ENCODE measurements at places on chromosomes 1 and 21. TPM values are rescaled to one million over a fixed set of nuclear protein-coding genes. Genes with fewer than 3 reads are reported as not detected.

Gene ADAMTS4
- total RNA-seq: 1.3 TPM

Gene CRABP2
- 1.1 TPM for total RNA-seq

Gene CLCA1
- total RNA-seq: not detected

Gene OR2T35
- not detected for total RNA-seq

Gene ARTN
- total RNA-seq: 0.52 TPM

- no peak for DNase-seq
- H3K36me3 ChIP-seq: peaks cover 6% of the 10 kb centered on the region
- no peak overlapping the region for H3K4me3 ChIP-seq
- peaks cover under 1% of the 10 kb centered on the region for H3K4me1 ChIP-seq
Measured at GRCh38 chr1:169121146-169121923, 14.8 kb downstream of the ATP1B1 start.

Gene PLD5
- total RNA-seq: not detected

GRCh38 chr1:247848346-247848745 is 6.7 kb upstream of the OR11L1 start:
- H3K4me1 ChIP-seq: no peaks in the 10 kb centered on the region
- no peak for DNase-seq
- no peak overlapping the region for H3K4me3 ChIP-seq

Gene RGS18
- total RNA-seq: 0.30 TPM

Measured in activated CD4-positive, alpha-beta T cell treated with anti-CD3 and anti-CD28 coated beads, Interleukin-2, amount 10 ng/mL, durations not matched to agents 7 days and 5 days (primary cell).